NCI-H1694 (cell line): ENCODE measurements at places on chromosomes 5 and 9.

DNA sequence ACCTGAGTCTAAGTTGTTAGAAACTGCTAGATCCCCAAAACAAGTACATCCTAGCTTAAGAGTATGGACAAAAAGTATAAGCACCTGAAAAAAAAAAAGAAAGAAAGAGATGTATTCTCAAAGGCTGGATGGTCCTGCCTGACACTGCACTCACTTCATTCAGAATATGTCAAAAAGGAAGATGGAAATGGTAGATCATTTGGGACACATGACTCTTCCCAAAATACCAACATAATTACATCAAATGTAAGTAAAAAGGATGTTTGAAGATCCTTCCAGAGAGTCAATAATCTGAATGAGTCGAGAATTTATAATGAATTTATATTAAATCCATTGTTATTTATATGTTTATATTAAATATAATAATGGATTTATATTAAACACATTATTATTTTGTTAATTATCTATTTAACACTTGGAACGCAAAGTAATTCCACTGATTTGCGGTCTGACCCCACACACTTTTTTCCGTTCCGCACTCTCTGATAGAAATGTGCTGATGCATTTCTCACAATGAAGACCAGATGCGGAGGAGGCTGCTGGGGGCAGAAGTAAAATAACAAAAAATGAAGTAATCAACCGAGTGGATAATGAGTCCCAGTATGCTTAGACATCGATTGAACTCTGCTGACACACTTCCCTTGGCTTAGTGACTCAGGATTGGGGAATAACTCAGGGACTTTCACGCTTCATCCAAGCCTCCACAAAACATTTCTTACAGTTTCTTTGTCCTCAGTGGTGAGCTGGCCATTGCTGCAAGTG lies 201.2 kb downstream of the ADAMTS12 start:
- DNase-seq: no peak

GRCh38 chr5:15234911-15235310 lies 265.1 kb upstream of the FBXL7 start:
- DNase-seq: no peak

GRCh38 chr9:110334183-110334582 lies 3.5 kb downstream of the TXNDC8 start:
- DNase-seq: no peak

- DNase-seq: no peak
These were observed 542 bp upstream of the TRIM52 start for GRCh38 chr5:181261320-181262049.

DNA sequence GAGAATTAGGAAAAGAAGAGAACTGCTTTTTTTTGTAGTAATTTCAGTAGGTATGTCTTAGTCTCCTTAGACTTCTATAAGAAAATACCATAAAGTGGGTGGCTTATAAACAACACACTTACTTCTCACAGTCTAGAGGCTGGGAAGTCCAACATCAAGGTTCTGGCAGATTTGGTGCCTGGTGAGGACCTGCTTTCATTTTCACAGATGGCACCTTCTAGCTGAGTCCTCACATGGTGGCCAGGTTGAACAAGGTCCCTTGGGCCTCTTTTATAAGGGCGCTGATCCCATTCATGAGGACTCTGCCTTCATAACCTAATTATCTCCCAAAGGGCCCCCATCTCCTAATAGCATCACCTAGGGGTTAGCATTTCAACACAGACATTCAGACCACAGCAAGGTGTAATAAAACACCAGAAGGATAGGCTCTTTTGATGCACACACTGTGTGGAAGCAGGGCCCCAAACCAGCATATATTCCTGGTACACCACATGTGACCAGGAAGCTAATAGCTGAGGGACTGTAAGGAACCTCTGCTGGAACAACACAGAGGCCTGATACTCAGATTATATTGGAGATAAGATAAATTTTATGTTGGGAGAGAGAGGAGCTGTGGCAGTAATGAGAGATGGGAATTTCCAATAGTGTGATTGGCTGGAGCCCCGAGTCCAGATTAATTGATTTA lies 384.9 kb downstream of the RAB3C start:
- no peak for DNase-seq

- no peak for DNase-seq
These were observed 12.1 kb downstream of the DCAF12 start for GRCh38 chr9:34114436-34114835.

GRCh38 chr5:54619731-54620130 lies 102.2 kb downstream of the SNX18 start:
- DNase-seq: no peak

DNA sequence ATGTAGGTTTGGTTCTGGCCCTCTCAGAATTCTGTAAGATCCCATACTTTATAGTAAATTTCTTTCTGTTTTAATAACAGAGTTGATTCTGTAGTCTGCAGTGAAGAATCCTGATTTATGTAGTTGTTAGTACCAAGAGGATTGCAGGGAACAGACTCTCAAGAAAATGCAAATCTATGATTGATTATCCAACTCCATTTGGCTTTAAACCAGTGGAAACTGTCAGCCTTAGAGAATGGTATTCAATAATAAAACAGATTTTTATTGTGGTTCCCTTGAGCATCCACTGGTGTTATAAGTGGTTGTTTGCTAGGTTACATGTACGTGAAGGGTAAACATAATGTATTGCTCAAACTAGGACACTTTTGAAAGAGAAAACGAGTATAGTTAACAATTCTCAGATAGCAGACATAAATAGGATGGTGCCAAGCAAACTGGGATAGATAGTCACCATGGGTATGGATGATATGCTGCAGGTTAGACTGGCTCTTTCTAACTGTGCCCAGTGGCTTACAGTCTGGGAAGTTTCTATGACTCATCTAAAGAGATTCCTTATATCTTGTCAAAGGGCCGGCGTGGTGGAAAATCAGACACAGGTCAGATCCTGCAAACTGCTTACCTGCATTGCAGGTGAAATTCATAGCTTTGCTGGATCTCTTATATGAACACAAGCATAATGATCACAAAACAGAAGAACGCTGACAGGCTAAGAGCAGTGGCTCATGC lies 41.7 kb upstream of the RPS23 start:
- DNase-seq: no peak

GRCh38 chr5:68149189-68149588 lies 66.4 kb upstream of the PIK3R1 start:
- DNase-seq: no peak

DNA sequence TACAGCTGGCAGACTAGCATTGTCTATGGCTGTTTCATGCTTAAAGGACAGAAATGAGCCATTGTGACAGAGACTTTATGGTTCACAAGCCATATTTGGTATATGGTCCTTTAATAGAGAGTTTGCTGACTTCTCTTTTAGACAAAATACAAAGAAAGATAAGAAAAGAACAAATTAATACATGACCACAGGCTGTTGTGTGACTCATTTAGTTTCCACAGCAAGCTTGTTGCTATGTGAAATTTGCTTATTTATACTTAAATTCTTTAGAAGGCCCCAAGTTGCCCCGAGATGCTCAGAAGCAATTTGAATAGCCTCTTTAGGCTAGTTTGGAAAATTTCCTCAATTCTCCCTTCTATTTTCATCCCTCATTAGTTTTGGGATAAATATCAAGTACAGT lies 315.3 kb upstream of the RPS23 start:
- no peak for DNase-seq

- DNase-seq: no peak
These were observed 75.8 kb upstream of the ADRB2 start for GRCh38 chr5:148750614-148751013.

DNA sequence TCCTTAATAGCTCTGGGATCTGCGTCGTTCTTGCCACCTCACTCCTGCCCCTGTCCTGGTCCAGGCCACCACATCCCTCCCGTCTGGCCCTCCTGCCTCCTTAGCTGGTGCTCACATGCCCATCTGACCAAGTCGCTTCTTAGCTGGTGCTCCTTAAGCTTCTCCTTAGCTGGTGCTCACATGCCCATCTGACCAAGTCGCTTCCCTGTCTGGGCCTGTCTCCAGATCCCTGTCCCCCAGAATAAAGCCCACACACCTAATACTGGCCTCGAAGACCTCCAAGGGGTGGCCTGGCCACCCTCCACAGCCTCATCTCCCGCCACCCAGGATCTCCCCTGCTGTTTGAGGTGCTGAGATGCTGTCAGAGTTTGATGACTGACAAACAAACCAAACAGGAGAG lies 31.4 kb upstream of the TTLL11 start:
- no peak for DNase-seq

DNA sequence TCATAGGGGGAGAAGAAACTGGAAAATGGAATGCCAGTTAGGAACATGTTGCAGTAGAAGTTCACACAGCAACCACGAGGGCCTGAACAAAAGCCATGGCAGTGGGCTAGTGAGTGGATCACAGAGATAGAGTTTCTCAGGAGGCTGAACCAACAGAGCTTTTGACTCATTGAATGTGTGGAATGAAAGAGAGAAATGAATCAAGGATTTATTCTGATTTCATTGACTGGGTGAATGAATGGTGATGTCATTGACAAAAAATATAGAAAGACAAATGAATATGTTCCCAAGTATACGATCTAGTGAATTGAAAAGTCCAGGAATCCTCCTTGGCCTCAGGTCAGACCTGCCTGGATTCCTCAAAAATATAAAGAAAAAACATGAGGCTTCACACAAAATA lies 99.2 kb downstream of the ZNF462 start:
- no peak for DNase-seq

- no peak for DNase-seq
These were observed 22.9 kb downstream of the DNAH5 start for GRCh38 chr5:13921578-13921977.

GRCh38 chr9:36023260-36024048 lies 13.3 kb upstream of the RECK start:
- DNase-seq: peak; percentile 76

- no peak for DNase-seq
These were observed 282.9 kb downstream of the ARHGAP26 start for GRCh38 chr5:143052967-143053682.

DNA sequence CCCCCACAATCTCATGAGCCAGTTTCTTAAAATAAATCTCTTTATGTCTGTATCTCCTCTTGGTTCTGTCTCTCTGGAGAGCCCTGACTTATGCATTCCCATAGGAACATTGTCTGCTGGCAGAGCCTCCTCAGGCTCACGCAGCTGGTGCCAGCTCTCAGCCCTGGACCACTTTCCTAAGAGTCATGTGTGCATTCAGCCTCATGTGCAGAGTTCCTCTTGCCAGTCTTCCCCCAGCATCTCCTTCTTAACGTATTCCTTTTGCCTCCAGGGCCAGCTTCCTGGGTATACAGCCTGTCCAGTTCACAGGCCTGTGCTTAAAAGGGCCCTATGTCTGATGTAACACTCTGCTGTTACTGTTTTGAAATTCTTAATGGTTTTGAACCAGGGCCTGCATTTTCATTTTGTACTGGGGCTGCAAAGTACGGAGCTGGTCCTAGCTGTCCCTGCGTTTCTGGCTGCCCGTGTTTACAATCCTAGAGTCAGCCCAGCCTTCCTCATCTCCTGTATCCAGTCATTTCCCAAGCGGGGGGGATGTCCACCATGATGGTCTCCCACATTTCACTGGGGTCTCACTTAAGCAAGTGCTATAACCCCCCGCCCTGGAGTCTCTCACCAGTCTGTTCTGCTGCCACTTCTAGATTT lies 18.1 kb downstream of the ANKRD33B start:
- no peak for DNase-seq

GRCh38 chr9:133253268-133253667 lies 21.7 kb downstream of the ABO start:
- DNase-seq: no peak

- no peak for DNase-seq
These were observed 10.8 kb upstream of the C1QTNF3 start for GRCh38 chr5:34053571-34054399.

DNA sequence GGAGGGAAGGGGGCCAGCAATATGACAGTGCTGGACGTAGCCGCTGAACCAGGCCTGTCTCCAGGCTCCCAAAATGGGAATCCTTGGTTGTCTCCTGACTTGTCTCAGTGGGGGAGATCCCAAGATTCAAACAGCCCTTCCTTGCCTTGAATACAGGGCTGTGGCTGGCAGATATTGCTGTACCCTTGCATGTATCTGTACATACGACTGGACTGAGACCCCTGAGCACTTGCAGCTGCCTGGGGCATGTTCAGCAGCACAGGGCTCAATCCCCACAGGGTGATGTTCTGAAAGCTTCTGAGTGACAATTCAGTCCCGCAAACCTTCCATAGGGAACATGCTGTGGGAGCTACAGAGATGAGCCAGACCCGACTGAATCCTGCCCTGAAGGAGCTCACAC lies 13.3 kb downstream of the OR13J1 start:
- DNase-seq: no peak

GRCh38 chr5:161258438-161258837 lies 288.1 kb downstream of the GABRB2 start:
- no peak for DNase-seq

GRCh38 chr5:176722757-176723156 lies 75.5 kb downstream of the TSPAN17 start:
- DNase-seq: peak; percentile 26

GRCh38 chr5:24226479-24226878 lies 418.3 kb downstream of the CDH10 start:
- DNase-seq: no peak

GRCh38 chr5:142845402-142845921 lies 75.3 kb downstream of the ARHGAP26 start:
- DNase-seq: no peak

DNA sequence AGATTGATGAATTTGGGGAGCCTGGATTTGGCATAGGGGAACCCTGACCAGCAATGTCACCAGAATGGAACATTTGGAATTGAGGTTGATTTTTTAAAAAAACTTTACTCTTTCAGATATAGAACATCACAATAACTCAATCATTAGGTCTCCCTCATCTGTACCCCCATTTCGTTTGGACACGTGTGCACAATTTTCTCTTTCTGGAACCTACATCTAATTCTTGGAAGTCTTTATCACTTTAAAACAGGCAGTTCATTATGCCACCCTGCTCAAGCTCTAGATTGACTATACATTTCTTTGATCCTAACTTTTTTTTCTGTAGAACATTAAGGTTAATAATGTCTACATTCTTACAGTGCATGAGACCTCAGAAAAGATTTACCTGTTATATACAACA lies 3.7 kb upstream of the SSBP2 start:
- DNase-seq: no peak

GRCh38 chr9:134181648-134182034 lies 17.3 kb upstream of the RNU6ATAC start:
- DNase-seq: no peak
